ENCODE measurements at places on chromosomes 4 and X.

- no peak for DNase-seq
These were observed 18.4 kb upstream of the MYOZ2 start for GRCh38 chr4:119116925-119117900.

- no peak for DNase-seq
These were observed 13.7 kb downstream of the BCORL1 start for GRCh38 chrX:129996120-129996519.

- no peak for DNase-seq
These were observed 173.2 kb downstream of the BEND2 start for GRCh38 chrX:18047491-18047890.

- no peak for DNase-seq
These were observed 326.4 kb downstream of the DCHS2 start for GRCh38 chr4:154164931-154165839.

DNA sequence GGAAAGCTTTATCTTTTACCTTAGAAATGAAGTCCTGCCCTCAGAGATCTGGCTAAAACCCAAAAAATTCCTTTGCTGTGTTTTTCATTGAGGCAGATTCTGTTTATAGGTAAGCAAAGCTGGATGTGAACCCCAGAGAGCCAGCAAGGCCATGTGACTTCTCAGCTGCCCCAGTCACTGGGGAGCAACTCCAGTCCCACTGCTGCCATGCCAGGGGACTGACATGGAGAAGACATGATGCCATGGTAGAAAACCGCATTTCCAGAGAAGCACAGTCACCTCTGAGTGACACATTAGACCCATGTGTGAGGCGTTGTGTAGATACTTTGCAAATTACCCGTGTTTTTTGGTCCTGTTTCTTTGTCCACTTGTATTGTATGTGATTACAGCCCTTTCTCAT is 45.4 kb downstream of the PTTG2 start:
- DNase-seq: no peak

GRCh38 chr4:5656415-5656814 is 51.9 kb downstream of the EVC2 start:
- no peak for DNase-seq

DNA sequence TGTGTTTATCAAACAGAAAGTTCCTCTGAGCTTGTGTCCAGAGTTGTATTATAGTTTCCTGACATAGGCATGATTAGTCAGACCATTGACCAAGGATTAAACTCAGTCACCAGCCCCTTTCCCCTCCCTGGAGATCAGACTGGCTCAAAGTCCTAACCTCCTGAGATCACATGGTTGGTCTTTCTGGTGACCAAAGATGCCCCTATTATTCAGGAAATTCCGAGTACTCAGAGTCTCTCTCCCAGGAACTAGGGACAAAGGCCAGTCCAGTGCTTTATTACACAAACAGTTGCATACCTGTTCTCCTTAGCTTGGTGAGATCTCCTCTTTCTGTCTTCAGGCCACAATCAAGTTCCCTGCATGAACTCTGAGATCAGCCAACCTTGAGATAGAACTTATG is 14.5 kb upstream of the ENPP6 start:
- no peak for DNase-seq

GRCh38 chr4:26785810-26786209 is 74.8 kb upstream of the STIM2 start:
- no peak for DNase-seq

DNA sequence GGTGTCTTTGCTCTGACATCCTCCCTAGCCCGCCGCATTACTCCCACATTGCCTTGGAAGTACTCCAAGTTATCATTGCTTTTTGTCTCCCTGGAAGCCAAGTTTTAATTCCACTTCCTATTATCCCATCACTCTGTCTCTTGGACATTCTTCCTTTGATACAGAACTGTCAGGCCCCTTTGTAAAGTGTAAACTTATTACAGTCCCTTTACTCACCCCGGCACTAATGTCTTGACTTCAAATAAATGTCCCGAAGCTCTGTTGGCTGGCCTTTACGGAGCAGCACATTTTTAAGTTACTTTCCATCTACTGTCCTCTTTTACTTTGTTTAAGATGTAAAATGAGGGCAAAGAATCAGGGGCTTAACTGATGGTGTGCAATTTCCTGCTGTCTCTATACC is 223.5 kb upstream of the IGFBP7 start:
- no peak for DNase-seq

DNA sequence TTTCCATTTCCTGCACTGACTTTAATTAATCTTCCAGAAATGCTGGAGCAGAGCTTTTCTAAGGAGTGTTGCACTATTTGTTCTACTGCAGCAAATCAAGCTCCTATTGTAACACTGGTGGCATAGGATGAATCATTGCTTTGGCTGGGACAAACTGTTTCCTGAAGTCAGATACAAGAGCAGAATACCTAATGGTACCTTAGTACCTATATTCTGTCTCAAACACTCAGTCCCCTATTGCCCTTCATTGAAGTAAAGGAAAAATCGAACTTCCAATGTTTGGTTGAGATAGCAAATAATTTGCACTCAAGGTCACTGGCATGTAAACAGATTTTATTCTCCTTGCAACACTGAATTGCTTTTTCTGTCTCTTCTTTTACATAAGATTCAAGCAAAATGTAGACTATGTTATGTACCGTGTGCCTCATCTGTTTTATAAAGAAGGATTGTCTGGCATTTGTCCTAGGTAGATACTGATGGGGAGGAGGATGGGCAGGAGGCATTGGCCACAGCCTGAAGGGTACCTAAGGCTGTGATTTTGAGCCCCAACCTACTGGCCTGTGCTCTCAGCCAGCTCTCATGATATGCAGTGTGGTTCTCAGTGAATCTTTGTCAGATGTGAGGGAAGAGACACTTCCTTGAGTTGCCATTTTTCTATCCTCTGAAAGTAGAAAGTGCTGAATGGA is 141.6 kb downstream of the AASDH start:
- DNase-seq: no peak

DNA sequence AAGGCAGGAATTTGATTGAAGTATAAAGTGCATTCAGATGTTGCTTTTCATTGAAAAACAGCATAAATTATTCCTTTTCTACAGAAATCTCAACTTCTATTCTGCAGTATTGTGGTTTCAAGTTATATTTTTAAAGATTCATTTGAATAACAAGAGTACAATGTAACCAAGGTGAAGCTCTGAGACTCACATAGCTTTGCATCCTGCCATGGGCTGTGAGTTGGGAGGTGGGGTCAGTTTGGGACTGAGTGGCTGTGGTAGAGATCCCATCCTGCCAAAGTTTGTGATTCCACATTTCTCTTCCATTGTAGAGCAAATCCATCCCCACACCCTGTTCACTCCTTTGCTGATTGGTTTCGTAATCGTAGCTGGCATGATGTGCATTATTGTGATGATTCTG is 69.2 kb downstream of the KIT start:
- DNase-seq: no peak

- no peak for DNase-seq
These were observed 26.4 kb upstream of the LRCH2 start for GRCh38 chrX:115260330-115260729.

- no peak for DNase-seq
These were observed 29.9 kb upstream of the CPLX1 start for GRCh38 chr4:855880-856224.

- no peak for DNase-seq
These were observed 17.3 kb downstream of the LAMTOR3 start for GRCh38 chr4:99876946-99877345.

DNA sequence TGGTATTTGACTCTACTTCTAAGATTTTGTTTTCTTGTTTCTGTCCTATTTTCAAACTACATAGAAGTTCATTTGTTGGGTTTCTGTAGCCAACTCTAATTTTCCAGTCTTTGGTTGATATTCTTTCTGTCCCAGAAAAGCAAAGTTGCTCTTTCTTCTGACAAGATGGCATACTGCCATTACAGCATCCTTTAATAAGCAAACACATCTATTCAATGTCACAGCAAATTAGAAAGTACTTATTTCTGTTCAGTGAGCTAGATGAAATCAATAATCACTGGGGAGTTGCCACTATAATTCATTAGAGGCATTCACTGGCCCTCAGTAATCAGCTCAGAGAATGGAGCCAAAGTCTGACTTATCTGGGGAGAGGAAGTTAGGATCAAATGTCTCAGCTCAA is 1258.0 kb upstream of the IGFBP7 start:
- DNase-seq: no peak

- peak; percentile 90 for DNase-seq
These were observed 52.3 kb upstream of the PDLIM3 start for GRCh38 chr4:185587427-185588161.
